ENCODE measurements at places on chromosomes 7 and 10. TPM values are rescaled to one million over a fixed set of nuclear protein-coding genes. Genes with fewer than 3 reads are reported as not detected.

GRCh38 chr7:95478272-95479037 lies 7.3 kb upstream of the ASB4 start:
- DNase-seq = peak; percentile 42

DNA sequence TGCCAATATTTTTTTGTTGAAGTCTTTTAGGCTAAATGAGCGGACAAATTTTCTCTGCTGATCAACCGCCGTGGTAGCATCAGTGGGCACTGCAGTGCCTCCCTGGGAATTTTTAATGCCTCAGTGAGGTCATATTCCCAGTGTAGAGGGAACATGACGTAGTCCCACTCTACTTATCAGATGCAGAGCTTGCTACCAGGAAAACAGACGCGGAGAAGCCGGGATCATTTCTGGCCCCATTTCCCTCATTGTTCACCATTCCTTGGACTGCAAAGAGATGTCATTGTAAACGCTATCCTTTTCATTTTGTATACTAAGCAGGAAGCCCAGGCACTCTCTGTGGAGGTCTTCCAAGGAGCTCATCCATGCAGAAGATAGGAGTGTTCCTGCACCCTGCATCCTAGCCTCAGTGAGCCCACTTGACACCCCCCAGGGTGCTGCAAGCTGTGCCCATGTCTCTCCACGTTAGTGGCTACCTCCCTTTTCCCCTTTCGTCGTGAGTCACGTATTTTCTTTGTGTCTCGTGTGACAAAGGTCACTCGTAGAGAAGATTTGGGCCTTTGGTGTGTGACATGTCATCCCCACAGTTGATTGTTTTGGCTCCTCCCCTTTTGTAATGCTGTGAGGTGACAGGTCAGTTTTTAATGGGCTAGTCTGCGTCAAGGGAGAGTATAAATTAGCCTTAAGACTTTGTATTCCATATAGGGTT lies 145.5 kb downstream of the TCF7L2 start:
- no peak for DNase-seq

DNA sequence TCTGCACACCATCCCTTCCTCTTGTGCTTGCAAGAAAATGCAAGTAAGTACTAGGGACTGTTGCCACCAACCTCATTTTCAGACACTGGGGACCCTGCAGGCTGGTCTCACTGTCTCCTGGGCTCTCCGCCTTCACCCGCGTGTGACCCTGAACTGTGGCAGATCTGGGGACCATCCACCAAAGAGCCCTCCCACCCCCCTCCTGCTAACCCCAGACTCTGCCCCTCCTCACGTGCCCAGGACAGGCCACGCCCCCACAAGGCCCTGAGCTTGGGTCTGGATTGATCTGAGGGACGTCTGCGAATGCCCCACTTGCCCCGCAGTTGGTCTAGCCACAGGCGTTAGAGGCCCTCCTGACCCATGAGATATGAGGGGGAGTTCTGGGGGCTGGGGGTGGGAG lies 8.1 kb downstream of the CNPY1 start:
- no peak for DNase-seq

- no peak for DNase-seq
Observed at GRCh38 chr7:141674702-141675101, 27.3 kb downstream of the DENND11 start.

Gene TMEM168
- total RNA-seq = 8.6 TPM

GRCh38 chr10:63735305-63735704 lies 214.1 kb downstream of the REEP3 start:
- DNase-seq = no peak

- no peak for DNase-seq
Observed at GRCh38 chr7:131268906-131269305, 58.8 kb upstream of the MKLN1 start.

- peak; percentile 74 for DNase-seq
Observed at GRCh38 chr7:151754142-151754590, 122.7 kb downstream of the PRKAG2 start.

DNA sequence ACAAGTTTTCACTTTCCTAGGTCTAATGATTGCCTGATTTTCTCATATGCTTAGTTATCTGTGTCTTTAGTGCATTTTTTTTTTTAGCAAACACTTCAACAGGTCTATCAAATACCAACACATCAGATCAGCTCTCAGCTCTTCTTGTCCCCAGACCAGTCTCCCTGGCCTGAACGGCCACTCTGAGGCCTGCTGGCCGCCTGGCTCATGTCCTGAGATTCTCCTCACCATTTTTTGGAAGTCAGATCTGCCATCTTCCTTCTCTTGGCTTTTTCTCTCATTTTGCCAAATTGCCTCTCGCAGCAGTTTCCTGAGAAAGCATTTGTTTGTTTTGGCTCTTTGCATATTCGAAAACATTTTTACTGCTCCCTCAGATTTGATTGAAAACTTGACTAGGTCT lies 29.3 kb downstream of the PPP2R2D start:
- DNase-seq = no peak

- no peak for DNase-seq
Observed at GRCh38 chr7:35256256-35257175, 2.6 kb upstream of the TBX20 start.

Data from transverse colon (tissue), 4 donors.